ENCODE measurements at places on chromosomes 12 and 14.

GRCh38 chr14:59186306-59186705, 2.2 kb upstream of the DAAM1 start:
- DNase-seq, result no peak

- no peak for DNase-seq
These were observed 493.3 kb downstream of the EGLN3 start for GRCh38 chr14:33457617-33458016.

DNA sequence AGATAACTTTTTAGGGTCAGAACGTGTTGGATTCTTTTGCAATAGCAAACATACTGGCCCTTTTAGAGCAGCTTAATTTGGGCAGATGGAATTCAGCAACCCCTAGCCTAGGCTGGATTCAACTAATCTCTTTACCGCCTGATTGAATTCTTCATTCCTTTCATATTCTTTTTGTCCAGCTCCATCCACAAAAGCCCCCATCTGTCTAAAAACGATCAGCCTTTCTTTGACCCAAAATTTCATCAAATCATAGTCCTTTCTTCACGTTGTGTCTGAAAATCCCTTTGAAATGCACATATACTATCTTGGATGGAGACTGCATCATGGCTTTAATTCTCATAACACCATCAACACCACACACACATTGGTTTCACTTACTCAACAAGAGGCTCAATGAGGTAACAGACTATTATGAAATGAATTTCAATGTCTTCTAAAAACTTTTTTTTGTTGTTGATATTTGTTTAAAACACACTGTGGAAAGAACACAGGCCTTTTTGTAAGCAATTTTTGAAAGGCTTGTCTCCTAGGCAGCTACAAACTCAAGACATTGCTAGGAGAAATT, 128.0 kb upstream of the EEA1 start:
- DNase-seq, result no peak

- DNase-seq, result no peak
These were observed 630.4 kb downstream of the DIO2 start for GRCh38 chr14:79580906-79581305.

DNA sequence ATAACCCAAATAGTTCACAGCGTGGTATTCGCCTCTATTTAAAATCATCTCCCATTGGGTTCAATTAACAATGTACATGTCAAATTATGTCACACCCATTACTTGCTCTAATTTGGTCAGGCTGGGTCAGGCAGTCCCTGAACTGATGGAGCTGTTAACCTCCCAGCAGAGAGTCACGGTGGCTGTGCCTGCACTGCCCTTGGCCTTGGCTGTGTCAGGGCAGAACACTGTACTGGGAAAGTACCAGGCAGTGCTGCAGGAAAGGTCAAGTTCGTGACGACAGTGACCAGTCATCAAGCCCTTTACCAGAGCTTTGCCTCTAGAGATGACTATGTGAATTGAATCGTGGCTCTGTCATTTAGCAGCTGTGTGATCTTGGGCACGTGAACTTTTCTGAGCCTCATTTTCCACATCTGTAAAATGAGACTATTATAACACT, 100.0 kb downstream of the ARF6 start:
- DNase-seq, result no peak

DNA sequence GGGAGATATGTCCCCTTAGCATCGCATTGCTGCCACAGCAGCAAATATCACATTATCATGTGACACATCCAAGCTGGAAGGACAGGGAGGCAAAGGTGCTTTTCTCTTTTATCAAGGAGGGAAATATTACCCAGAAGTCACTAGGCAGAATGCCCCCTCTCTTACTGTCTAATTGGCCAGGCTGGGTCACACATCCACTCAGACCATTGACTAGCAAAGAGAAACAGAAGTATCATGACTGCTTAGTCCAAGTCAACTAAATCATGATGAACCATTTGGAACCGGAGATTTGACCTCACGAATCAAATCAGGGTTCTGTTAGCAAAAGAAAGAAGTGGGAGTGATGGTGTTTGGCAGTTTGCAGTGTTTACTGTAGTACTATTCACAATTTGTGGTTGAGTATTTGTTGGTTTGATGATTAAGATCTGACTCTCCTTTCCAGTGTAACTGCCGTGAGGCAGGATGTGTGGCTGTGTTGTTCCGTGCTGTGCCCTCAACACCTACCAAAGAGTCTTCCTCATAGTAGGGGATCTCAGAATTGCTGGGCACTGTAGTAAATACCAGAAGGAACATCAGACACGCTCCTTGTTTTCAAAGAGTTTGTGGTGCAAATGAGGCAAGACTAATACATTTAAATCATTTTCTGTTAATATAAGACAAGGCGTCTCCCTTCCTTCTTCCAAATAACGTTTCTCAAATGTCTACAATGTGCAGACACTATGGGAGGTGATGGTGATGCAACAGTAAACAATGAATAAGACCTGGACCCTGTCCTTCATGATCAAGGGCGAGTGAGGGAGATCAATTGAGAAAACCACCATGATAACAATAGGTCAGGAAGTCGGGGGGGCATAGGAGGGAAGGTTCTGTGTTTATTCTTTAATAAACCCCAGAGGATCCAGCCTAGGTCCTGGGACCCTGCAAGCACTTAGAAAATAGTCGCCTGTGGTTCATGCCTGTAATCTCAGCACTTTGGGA, 194.4 kb upstream of the CRY1 start:
- DNase-seq, result no peak

- DNase-seq, result no peak
These were observed 15.8 kb upstream of the SLC16A7 start for GRCh38 chr12:59580050-59580449.

DNA sequence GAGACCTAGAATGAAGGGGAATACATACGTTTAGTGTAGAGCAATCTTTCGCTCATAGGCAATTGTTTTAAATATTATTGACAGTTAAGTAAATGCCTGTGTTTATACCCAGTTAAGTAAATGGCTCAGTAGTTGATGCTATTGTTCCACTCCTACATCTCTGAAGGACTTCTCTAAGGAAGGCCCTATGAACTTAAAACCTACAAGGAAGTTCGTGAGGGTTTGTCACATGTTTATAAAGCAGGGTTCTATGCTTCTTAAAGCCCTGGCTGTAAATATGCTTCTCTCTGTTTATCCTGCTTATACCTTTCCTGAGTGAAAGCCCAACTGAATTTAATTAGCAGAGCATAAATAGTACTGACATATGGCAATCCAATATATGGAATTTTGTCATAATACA, 282.1 kb upstream of the NPAS3 start:
- DNase-seq, result no peak

DNA sequence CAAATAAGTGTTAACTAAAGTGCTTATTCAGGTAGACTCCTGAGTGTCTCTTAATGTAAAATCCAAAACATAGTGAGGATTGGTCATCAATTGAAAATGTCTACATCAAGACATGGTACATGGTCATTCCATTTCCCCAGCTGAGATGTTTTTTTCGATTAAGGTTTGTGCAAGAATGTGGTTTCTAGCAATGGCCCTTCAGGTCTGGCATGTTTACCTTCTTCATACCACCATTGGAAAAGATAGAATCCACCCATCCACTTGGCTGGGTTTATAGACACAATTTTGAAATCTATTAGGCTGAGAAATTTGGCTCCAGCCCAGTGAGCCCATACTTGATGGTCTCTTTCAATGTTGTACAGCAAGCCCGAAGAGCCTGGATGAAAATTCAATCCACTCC, 145.9 kb downstream of the ANO4 start:
- no peak for DNase-seq

GRCh38 chr14:92943855-92944570, 21.1 kb downstream of the CHGA start:
- no peak for DNase-seq

DNA sequence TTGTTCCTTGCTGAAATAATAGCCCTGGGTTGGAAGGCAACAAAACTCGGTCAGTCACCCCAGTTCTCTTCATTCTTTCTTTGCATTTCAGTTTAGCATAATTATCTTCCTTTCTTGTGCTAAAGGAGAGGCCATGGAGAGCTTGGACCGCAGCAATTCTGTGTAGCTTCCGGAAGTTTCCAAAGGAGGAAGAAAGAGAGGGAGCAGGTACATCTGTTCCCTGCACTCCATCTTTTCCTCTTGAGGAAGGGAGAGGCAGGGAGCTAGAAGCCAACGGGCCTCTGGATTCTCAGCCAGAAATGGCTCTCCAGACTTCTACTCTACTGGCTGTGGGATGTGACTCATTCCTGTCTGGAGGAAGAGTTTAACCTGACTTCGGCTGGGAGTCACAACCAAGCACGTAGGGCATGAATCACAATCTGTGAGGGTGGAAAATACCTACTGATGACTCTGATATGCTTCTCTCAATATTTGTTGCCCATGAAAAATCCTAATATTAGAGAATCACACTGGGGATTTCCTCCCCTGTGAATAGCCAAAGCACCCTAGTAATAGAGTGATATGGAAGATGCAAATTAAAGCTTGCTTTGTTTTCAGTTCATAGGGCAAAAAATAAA, 17.0 kb downstream of the ANO6 start:
- DNase-seq, result no peak
